ENCODE measurements at places on chromosomes 3 and 15.

GRCh38 chr3:143166376-143166775 lies 46.8 kb downstream of the CHST2 start:
- DNase-seq: no peak

- DNase-seq: no peak
Observed at GRCh38 chr3:35601959-35602358, 37.4 kb upstream of the ARPP21 start.

- DNase-seq: no peak
Observed at GRCh38 chr3:43998370-43998835, 243.3 kb upstream of the TOPAZ1 start.

GRCh38 chr3:120908030-120908794 lies at the start of gene STXBP5L:
STXBP5L (plus strand) TSS chr3:120908205; CDS start chr3:120909579, 1,374 bp downstream.
- no peak for DNase-seq

DNA sequence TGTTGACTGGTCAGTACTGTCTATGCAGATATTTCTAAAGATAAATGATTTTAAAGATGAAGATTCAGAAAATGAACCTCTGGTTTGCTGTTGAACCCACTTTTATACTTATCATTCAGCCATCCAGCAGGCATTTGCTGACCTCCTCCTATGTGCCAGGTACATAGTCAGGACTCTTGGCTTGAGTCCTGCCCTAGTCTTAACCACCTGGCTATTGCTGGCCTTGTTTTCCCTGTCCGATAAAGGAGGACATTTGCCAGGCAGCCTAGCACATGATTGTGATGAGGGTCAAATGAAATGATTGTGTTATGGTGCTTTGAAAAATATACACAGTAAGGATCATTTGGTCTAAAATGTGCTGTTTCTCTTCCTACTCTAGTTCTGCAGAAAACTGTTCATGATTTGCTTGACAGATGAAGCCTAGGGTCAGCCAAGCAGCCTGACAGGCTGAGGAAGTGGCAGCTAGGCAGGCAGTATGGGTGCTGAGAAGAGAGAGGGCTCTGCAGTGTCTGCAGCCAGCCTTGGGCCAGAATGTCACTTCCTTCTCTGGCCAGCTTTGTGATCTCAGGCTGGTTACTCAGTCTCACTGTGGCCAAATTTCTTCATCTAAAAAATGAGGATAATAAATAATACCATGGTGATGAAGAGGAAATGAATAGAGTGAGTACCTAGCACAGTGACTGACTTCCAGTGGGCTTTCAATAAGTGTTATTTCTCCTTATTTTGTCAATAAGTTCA lies 13.8 kb downstream of the EXOSC7 start:
- DNase-seq: no peak

DNA sequence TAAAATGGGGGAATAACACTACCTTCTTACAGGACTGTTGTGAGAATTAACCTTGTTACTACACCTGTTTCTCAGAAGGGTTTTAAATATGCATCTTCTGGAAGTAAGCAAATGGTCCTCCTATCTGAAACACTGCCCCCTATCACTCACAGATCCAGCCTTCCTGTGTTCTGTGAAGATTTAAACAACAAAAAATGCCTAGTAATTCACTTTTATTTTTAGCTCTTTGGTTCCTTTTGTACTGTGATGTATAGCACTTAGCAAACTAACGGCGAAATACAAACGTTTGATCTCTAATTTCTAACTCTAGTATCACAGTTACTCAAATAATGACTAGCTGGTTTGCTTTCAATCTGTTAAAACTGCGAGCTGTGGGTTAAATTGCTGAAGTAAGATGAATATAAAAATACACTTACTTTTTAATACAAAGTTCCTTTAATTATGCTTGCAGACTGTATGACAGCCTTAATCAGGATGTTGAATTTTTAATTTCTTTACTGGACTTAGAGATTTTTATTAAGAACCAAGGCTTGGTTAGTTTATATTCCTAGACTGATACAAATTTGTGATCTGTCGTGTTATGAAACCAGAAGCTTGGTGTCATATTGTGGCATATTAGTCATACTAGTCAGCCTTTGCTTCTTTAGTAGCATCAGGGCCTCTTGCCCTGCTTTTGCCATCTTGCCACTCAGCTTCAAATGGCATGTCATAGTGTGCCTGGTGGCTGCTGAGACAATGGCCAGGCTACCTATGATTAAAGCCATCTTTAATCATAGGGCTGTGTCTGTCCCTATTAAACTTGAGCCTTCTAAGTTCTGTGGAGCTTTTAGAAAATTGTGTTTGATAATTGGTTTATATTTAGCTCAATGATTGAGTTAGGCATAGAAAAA lies 9.2 kb downstream of the EIF3J start:
- no peak for DNase-seq

DNA sequence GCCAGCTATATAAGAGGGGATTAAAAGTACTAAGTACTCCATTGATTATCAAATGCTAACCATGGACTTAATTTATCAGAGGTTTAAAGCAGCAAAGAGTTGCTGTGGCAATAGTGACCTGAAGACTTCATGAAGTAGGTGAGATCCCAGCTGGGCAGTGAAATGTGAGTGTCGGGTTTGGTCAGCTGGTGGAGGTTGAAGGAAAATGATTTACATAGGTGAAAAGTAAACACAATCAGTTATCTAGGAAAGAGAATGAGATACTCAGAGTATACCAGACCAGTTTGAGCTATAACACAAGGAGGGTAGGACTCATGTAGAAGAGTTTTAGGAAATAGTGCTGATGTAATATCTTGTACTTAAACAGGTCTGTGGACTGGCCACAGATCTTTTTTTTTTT lies 16.5 kb upstream of the FBXO22 start:
- DNase-seq: no peak

- DNase-seq: no peak
Observed at GRCh38 chr3:160929595-160929994, 173.6 kb downstream of the PPM1L start.

DNA sequence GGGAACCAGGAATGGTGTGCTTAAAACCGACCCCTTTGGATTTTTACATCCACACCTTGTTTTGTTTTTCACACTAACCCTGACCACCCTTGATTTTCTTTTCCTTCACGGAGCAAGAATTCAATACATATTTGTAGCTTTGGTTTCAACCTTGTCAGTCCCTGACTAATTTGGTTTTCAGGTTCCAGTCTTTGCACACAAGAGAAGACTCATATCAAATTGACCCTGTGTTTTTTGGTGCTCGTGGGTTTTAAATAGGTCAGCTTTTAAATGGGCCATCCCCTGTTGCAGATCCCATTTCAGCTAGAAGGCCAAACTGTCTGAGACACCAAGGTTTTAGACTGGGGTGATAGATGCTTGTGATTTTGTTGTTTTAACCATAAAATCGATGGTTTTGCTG lies 26.4 kb downstream of the ANP32A start:
- no peak for DNase-seq

DNA sequence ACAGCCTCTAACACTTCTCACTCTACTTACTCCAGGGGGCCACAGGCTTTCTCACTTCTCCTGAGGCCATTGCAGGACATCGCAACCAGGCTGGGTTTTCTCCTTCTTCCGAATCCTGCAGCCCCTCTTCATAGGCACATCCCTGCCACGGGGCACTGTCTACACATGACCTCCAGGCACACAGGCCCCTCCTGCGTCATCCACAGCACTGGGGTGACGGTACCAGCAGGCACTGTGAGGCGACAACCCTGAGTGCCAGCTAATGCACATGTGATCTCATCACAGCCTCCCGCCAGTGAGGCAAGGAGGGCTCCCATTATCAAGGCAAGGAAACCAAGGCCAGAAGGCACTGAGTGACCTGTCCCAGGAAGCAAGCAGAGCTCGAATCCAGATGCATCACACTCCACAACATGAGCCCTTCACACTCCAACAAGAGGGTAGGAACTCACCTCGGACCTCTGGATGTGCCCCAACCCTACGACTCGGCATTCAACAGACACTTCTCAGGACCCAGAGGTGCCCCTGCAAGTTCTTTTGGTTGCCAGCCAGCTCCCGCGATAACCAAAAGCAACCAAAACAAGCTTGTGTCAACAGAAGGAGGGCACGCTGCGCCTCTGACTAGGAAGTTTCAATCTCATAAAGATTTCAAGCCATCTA lies 16.7 kb downstream of the FAM174B start:
- no peak for DNase-seq

GRCh38 chr3:110736332-110736731 lies 335.3 kb upstream of the NECTIN3 start:
- no peak for DNase-seq

DNA sequence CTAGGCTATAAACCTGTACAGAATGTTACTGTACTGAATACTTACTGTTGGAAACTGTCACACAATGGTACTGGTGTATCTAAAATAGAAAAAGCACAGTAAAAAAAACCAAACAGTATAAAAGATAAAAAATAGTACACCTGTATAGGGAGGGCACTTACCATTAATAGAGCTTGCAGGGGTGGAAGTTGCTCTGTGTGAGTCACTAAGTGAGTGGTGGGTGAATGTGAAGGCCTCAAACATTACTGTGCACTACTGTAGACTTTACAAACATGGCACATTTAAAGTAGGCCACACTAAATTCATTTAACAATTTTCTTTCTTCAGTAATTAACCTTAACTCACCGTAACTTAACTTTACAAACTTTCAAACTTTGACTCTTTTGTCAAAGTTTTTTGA lies 22.0 kb downstream of the B3GALNT1 start:
- DNase-seq: no peak

Data from stimulated activated CD4-positive, alpha-beta T cell treated with anti-CD3 and anti-CD28 coated beads, Interleukin-15, amount 100 ng/mL, for 1 hour (primary cell).